Astrocyte of the hippocampus (primary cell): ENCODE measurements at places on chromosomes 7 and 10.
A peak's percentile ranks its signal among the peaks of the same experiment; 100 is the strongest.

DNA sequence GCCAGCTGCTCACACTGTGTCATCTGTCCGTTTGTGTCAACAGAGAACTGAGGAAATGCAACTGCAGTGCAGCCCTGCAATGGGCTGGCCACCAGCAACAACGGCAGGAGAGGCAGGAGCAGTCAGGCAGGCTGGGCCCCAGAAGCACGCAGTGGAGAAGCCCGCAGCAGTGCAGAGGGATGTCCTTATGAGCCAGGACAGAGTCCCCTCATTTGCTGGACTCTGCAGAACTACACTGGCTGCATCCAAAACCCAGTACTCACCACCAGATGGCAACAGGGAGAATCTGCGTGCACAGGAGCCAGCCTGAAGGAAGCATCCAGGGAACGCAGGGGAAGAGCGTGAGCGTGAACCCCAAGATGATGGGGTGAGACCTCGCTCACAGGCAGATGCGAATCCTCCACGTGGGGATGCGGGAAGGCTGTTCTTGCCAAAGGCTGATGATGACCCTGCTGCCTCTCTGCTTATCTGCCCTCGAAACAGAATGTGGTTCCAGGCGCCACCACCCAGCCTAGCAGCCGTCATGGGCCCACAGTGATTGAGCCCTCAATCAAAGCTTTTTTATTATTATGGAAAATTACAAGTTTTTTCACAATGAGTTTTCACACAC lies 232.1 kb downstream of the PTPRN2 start:
- DNase-seq: no peak

DNA sequence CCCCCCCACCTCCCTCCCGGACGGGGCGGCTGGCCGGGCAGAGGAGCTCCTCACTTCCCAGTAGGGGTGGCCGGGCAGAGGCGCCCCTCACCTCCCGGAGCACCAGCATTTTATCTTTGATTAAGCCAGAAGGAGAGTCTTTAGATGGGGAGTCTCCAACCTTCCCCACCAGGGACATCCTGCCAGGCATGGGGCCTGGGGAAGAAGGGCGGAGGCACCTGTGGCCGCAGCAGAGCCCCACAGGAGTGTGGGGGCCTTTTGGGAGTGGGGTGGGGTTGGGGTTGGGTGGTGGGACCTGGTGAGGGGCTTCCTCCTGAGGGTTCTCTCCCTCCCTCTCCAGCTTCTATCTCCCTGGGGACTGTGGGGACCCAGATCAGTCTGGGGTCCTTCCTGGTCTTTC lies 18.2 kb downstream of the ZNF783 start:
- no peak for DNase-seq

DNA sequence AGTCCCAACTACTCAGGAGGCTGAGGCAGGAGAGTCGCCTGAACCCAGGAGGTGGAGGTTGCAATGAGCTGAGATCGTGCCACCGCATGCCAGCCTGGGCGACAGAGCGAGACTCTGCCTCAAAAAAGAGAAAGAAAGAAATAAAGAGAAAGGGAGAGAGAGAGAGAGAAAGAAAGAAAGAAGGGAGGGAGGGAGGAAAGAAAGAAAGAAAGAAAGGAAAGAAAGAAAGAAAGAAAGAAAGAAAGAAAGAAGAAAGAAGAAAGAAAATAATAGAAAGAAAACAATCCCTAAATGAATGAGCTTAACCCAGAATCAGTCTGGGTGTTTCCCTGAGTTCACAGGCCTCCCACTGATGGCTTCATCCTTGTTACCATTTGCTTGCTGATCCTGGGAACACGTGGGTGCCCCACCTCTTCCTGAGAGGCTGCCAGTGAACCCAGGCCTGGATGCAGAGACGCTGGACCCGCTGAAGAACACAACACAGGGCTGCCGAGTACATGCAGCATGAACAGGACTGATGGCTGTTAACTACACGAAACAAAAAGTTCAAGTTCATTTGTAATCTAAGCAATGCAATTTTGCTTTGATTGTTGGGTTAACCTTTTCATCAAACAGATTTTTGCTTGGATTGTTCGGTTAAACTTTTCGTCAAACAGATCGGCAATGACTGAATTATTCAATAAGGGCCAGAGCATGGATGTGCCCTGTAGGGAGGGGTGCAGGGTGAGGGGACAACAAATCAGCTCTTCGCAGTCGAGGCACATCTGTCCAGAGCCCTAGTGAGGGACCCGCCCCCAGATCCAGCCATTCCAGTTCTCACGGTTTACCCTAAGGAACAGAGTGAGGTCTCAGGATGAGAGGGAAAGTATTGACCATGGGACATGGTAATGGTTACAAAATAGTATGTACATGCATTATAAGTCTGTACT lies 11.5 kb downstream of the NPFFR1 start:
- no peak for DNase-seq

DNA sequence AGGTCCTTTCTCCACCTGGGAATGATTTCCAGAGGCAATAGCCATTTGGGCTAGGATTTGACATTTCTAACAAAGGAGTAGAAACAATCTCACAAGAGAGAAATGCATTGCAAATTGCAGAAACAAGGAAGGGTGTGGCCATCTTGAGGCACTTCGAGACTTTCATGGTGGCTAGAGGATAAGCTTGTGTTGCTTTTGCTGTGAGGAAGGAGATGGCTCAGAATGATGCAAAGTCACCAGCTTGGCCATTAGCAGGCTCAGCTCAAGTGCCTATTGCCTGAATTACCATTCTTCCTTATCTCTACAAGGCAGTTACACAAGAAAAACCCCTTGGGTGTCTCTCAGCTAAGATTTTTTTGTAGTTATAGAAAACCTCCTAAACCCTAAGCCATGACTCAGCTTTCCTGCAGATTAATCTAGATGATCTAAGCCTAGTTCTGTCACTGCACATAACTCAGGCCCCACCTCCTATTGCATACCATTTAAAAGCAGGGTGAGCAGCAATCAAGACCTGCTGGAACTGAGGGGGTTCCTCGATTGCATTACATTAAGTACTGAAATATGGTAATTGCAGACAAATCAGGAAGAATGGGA lies 683.1 kb downstream of the NRG3 start:
- DNase-seq: peak; percentile 17

DNA sequence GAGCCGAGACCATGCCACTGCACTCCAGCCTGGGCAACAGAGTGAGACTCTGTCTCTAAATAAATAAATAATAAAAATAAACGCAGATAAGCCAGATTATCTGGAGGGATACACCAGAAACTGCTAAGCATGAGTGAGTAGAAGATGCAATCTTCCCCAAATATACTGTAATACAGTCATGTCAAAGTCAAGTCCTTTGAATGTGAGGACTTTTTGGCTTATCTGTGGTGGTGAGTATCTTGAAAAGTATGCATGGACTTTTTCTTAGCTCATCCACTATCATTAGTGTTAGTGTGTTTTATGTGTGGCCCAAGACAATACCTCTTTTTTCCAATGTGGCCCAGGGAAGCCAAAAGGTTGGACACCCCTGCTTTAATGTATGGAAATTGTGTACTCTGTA lies 44.7 kb upstream of the PITRM1 start:
- DNase-seq: no peak

GRCh38 chr10:68135922-68136792 lies 26.9 kb downstream of the MYPN start:
- DNase-seq: peak; percentile 75

GRCh38 chr7:5709347-5709950 lies 72.0 kb downstream of the RNF216 start:
- no peak for DNase-seq

DNA sequence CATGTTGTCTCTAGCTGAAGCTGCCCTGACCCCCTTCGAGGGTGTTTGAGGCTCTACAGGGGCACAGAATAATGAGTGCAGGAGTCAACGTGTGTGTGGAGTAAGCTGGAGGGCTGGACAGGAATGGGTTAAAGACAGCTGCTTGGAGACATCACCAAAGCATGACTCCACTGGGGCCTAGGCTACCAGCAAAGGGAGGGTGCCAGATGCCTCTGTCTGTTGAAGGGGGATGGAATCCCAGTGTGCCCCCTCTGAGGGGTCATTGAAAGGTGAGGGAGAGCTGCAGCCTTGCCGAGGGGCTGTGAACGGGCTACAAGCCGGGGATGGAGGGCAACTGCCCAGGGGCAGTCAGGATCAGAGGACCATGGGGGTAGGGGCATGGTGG lies 51.7 kb upstream of the PODXL start:
- DNase-seq: no peak

DNA sequence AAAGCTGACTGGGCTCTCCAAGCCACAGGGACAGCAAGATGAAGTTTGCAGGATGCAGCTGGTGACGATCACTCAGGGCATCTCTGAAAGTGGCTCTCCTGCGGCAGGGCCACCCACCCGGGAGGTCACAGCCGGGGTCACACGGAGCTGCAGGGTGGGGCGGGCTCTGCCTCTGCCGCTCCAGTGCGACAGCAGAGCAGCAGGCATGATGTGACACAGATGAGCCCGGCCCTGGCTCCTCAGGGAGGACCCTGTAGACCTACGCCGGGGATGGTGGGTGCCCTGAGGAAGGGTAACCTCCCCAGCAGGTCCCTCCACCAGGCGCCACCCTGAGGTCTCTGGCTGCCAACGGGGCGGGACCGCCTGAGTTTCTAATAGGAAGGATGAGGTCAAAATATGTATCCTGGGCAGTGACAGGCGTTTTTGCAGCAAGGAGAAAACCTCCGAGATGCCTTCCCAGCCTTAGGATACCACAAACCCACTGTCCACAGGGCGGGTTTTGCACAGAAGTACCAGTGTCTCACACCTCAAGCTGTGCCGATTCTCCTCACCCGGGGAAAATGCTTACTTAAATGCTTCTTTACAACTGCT lies 114.8 kb upstream of the DIP2C start:
- DNase-seq: no peak

GRCh38 chr10:101774589-101775272 lies 1.2 kb downstream of the FGF8 start:
- no peak for DNase-seq

DNA sequence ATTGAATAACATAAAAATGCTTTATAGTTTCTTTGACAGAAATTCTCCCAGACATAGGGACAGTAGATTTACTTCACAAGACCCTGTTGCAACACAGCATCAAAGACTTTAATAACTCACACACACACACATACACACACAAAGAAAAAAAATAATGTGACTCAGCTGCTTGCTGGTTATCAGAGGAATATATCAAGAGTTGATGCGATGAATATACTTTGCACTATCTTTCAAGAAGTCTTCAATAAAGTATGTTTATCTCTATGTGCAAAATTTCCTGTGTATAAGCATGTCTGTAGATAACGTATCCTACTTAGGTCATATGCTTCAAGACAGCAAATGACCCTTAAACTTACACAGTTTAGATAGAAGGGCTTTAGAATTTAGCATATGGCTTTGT lies 243.1 kb downstream of the ARL4A start:
- DNase-seq: no peak

- DNase-seq: no peak
These were observed 20.6 kb upstream of the FKBP9 start for GRCh38 chr7:32936689-32937088.

DNA sequence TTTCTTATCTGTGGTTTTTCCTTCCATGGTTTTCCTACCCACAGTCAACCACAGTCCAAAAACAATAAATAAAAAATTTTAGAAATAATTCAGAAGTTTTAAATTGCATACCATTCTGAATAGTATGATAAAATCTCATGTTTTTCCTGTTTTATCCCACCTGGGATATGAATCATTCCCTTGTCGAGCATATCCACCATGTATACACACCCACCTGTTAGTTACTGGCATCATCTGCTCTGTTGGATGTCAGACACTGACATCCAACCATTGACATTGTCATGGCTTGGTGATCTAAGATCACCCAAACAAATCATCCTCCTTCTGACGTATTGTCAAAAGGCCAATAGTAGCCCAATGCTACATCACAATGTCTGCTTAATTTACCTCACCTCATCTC lies 749.8 kb downstream of the TNS3 start:
- no peak for DNase-seq

- DNase-seq: no peak
These were observed 215.7 kb downstream of the USP6NL start for GRCh38 chr10:11395581-11396310.

DNA sequence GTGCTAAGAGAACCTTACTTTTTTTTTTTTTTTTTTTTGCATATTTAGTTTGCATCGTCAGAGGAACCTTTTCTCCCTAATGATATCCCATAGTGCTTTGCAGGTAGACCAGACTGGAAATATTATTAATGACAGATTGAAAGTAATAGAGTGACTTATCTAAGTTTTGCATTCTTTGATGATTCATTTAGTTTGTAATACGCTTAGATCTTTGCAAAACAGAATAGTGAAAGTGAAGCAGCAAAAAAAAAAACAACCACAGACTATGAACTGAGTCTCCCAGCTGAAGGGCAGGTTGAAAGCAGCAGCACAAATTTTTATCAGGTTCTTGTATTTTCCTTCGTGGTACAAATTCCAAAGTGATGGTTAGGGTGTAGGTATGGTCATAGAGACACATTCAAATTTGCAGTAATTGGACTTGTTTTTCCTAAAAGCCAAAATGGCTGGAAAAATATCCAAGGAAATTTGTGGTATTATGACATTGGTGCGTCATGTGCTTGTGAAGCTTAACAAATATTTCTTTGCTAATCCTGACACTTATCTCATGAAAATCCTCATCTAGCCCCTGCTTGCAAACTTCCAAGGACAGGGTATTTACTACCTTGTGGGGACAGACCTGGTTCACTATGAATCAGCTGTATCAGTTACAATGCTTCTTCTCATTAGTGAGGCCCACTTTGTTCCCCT lies 81.8 kb upstream of the CREB5 start:
- DNase-seq: no peak

DNA sequence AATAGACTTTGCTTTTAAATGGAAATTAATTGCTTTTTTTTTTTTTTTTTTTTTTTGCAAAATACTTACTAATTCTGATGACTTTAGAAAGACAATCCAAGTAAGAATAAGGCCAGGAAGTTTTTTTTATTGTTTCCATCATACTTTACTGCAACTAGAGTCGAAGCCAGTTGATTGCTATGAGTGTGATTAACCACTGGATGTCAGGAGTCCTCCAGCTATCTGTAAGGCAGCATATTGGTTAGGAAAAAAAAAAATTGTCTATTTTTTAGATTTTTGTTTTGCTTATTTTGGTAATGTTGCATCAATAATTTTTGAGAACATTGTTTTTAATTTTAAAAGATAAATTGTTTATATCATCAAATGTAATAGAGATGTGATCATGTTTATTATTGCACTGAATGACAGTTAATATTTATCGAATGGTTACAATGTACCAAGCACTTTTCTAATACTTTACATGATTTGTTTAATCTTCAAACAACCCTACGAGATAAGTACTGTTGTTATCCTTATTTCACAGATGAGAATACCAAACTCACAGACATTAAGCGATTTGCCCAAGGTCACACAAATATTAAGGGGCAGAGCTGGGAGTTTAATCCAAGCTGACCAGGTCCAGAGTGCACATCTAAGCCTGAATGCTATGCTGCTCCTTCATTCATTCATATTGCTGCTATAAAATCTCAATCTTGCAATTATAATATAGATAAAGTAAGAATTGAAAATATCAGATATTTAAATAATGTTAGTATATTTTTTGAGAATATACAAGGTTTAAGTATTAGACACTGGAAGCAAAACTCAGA lies 19.9 kb upstream of the LMOD2 start:
- DNase-seq: peak; percentile 39

- DNase-seq: no peak
These were observed 24.5 kb downstream of the SPOCK2 start for GRCh38 chr10:72063703-72064391.
